ENCODE measurements at places on chromosomes 4 and X.
A peak's percentile ranks its signal among the peaks of the same experiment; 100 is the strongest.

DNA sequence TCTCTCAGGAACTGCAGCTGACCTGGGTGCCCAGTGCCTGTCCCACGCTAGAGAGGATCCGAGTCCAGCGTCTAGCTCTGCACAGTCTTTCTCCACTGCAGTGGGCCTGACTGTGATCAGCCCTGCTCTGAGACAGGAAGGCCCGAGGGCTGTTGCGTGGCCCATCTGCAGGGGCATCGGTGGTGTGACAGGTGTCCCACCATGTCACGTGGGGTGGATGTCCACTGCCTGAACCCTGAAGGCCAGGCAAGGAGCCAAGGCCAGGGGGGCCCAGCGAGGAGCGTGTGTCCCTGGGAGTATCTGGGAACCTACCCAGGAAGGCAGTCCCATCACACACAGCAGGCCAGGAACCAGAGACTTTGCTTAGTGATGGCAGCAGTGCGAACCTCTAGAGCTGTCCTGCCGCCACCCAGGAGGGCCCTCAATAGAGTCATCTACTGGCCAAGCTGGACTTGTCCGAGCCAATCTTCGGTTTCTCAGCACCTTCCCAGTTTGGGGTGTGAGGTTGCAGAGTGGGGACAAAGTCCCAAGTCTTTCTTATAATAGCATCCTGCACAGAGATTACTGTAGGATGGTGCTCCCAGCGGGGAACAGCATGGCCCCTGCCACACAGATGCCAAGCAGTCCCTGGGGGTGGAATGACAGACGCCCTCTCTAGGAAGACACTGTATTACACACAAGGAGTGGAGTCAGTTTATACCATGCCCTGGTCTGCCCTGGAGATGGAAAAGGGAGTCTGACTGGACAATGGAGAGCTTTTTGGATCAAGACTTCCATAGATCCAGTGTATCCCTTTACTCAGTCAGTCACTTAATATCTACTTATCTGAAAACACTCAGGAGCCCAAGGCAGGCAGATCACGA, 38.3 kb downstream of the DCTD start:
- no peak for DNase-seq

- no peak for DNase-seq
Measured at GRCh38 chrX:8684201-8684965, 47.6 kb downstream of the ANOS1 start.

DNA sequence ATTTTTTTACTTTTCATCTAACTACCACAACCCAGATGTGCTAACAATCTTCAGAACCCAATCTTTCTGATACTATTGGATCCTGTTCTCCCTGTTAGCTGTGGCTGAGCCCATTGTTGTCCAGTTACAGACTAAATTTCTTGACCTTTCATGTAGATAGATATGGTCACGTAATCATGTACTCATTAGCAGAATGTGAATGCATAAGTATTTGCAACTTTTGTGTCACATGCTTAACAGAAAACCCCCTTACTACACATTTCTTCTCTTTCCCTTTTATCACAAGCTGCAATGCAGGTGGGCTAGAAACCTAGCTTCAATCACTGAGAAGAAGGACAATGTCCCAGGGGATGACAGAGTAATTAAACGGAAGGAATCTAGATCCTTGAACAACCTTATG, 13.1 kb upstream of the FAM13A start:
- no peak for DNase-seq

- peak; percentile 36 for DNase-seq
Measured at GRCh38 chr4:159048166-159048886, 54.6 kb upstream of the RAPGEF2 start.

All from ELR (cell line).